ENCODE measurements at places on chromosomes 4 and X.

GRCh38 chrX:16312761-16313623 lies 145.7 kb downstream of the MAGEB17 start:
- no peak for DNase-seq

- no peak for DNase-seq
Observed at GRCh38 chr4:60378010-60378409, 822.1 kb upstream of the ADGRL3 start.

DNA sequence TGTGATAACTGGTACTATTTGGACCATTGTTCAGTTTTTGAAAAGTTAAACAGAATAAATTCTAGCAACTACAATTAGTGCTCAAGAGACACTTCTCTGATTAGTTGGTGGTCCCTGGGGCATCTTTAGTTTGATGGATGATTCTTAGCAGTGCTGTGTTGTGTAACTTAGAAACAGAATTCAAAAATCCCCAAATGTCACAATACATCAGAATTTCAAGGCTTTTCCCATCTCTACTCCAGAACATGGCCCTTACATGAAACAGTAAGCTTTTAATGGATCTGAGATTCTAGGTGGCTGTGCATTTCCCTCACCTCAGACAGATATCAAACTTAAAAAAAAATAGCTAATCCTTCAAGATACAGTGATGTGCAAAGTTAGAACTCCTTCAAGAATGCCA lies 104.4 kb upstream of the CXCL13 start:
- peak; percentile 42 for DNase-seq

DNA sequence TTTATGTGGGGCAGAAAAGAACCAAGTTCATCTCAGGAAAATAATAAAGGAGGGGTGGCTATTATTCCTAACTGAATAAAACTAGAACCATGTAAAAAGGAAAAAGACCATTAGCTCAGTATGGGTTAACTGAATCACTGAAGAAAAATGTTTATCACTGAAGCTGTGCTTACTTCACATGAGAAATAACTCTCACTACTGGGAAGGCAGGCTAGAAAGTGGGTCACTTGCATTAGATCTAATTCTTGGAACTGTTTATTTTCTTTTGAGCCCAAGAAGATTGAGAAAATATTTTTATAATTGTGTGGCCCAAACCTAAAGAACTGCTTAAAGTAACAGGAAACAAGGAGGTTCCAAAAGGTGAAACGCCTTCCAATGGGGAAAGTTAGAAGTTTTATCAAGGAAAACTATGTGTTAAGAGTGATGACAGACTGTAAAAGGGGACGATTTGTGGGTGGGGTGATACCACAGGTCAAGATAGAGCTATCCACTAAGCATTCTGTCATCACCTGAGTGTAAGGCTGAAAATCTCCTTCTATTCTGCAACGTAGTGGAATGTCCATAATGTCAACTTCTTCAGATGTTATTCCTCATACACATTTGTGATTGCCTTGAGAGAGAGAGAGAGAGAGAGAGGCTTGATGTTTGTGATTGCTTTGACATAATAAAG lies 1083.5 kb downstream of the PCDH7 start:
- peak; percentile 88 for DNase-seq

GRCh38 chr4:70721747-70722146 lies at the start of gene RUFY3:
Gene RUFY3, plus strand, starts transcription at chr4:70721964. Its CDS starts 610 bp downstream, at chr4:70722574.
- peak; percentile 90 for DNase-seq

- no peak for DNase-seq
Observed at GRCh38 chrX:154800478-154801210, 4.6 kb downstream of the MPP1 start.

GRCh38 chrX:4528247-4528646 lies 814.8 kb upstream of the PRKX start:
- no peak for DNase-seq

Data from amniotic epithelial cell (primary cell).